ENCODE measurements at places on chromosomes 6 and 20.

- DNase-seq = no peak
Measured at GRCh38 chr20:44423480-44423879, 52.2 kb upstream of the TTPAL start.

GRCh38 chr6:166466178-166467122, 83.7 kb upstream of the MPC1 start:
- no peak for DNase-seq

- DNase-seq = no peak
Measured at GRCh38 chr20:11935212-11936154, 17.8 kb downstream of the BTBD3 start.

GRCh38 chr20:33005132-33005566, 916 bp upstream of the SUN5 start:
- no peak for DNase-seq

- no peak for DNase-seq
Measured at GRCh38 chr6:83613378-83613777, 95.5 kb downstream of the SNAP91 start.

DNA sequence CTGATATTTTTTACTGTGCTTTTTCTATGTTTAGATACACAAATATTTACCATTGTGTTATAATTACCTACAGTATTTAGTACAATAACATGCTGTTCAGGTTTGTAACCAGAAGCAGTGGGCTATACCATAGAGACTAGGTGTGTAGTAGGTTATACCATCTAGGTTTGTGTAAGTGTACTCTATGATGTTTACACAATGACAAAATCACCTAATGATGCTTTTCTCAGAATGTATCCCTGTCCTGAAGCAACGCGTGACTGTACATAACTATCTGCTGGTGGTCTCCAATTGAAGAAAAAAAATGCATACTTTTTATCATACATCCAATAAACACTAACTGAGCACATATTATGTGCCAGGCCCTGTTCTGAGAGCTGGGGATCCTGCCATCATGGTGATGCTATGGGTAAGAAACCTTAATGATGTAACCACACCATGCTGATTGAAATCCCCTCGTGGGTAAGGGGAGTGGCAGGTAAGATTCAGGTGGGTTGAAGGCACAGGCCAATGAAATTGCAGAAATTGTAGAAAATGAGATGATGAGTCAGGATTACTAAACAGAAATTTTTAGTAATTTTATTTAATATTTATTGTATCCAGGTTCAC, 76.8 kb downstream of the FYN start:
- no peak for DNase-seq

DNA sequence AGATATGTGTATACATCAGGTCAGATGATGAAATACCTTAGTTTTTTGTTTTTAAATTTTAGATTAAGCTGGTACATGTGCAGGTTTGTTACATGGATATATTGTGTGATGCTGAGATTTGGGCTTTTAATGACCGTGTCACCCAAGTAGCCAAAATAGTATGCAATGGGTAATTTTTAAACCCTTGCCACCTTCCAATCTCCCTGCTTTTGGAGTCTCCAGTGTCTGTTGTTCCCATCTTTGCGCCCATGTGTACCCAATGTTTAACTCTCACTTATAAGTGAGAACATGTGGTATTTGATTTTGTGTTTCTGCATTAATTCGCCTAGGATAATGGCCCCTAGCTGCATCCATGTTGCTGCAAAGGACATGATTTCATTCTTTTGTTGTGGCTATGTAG, 45.8 kb downstream of the TNFAIP3 start:
- no peak for DNase-seq

DNA sequence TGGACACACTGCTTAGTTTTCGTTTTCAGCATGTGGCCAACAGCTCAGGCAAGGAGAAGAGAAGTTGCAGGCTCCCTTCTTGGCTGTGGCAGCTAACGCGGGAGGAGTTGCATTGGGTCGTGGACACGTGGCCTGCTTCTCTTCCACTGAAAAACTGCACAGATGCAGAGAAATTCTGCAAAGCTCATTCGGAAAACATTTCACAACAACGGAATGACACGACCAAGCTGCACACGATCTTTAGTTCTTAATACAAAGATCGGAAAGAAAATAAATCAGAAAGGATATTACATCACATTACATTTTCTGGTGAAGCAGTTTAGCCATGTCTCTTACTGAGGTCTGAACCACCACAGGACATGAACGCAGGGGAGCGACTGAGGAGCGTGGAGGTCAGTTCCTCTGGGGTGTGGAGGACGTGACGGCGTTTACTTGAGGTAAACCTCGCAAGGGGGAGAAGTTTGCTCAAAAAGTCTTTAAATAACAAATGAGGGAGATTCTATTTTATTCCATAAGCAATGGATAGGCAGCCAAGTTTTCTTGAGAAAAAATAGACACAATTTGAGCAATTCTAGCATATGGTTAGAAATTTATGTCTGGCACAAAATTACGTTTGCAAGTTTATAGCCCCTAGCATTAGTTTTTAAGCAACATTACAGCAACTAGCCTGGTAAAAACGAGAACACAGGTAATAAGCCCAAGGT, 178.3 kb downstream of the THBS2 start:
- DNase-seq = no peak

DNA sequence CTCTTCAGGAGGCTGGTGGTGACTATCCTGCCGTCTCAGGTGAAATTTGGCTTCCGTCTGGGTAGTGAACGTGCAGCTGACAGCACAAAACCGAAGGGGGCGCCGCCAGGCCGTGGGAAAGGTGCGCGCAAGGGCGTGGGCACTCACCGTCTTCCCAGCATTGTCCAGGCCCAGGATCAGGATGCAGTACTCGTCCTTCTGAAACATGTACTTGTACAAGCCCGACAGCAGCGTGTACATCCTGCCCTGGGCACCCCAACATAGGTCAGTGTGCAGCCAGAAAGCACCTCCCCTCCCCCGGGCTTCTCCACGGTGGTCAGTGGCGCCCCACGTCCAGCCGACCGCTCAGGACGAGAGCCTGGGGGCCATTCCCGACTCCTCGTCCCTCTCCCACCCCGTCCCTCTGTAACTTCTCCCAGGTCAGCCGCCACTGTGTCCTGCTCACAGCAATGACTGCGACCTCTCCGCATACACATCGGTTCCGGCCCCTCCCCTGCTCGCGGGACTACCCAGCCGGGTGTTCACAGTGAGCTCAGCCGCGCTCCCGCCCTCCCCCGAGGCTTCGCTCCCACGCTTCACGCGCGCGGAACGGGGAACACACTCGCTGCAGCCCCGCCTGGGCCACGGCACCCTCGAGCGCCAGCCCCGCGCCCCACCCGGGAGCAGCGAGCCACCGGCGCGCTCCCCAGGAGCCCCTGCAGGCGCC, 771 bp downstream of the ARFRP1 start:
- DNase-seq = no peak

DNA sequence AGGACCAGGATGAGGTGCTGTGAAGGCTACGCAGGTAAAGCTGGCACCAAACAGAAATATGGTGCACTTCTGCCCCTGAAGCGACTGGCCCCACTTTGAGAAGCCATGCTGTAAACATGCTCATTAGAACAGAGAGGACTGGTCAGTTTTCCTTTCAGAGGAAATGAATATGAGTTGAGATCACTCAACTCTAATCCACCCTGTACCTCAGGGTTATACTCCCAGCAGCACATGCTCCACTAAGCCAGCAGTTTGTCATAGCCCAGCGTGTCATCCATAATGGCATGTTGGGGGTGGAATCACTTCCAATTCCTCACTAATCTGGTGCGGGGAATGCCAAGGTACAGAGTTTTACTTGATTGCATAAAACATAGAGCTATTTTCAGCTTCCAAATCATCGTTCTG, 98.1 kb downstream of the HIVEP2 start:
- no peak for DNase-seq

Data from GM12878 (cell line).